ENCODE measurements at places on chromosomes 5 and 9.

DNA sequence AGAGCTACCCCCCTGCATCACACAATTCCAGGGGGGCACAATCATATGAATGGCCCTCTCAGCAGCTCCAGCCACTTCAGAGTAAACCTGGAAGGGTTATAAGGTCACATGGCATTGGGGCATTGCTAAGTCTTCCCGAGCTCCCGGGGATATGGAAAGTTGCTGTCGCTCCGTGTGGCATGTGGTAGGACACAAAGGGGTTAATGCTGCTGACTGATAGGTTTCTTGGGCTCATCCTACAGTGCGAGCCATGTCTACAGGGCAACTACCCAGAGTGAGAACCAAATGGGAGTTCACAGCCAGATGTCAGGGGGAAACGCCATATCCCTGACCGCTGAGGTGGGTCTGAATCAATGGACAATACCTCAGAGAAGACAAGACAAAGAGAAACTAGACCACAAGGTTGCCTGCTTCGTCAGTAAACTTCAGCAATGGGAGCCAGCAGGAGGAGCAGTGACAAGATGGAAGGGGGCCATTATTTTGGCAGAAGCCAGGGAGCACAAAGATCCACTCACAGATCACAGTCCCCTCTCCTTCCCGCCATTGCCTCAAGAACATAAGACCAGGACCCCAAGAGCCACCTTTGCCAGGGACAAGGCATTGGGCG lies 52.4 kb upstream of the SHISAL2B start:
- no peak for DNase-seq

DNA sequence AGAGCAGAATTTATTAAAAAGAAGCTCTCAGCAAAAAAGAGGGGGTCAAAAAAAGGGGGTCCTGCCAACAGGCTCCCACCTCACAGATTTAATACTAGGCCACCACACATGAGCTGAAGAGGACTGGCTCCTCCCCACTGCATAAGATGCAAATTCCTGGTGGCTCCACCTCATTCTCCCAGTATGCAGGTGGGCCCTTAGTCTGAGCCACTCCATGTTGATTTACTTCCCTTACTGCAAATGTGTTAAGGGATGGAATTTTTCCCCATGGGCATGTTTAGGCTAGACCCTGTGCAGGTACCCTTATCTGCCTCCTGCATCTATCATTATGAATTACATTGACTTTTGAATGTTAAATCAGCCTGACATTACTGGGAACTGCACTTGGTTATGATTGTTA lies 82.9 kb downstream of the ISOC1 start:
- no peak for DNase-seq

- no peak for DNase-seq
These were observed 6.9 kb upstream of the TPM2 start for GRCh38 chr9:35696520-35697215.

DNA sequence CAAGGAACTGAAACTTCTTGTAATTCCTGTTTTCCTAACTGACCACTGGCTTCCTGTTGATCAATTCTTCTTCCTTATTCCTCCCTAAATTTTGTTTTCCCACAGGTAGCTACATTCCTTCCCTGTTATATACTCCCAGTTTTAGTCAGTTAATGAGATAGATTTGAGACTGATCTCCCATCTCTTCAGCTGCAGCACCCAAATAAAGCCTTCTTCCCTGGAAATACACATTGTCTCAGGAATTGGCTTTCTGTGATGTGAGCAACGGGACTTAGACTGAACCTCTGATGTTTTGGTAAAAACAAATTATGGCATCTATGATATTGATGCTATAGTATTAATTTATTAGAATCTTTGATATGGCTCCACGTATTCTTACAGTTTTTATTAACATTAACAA lies 617.3 kb upstream of the ST8SIA4 start:
- no peak for DNase-seq

GRCh38 chr5:132098621-132099020 lies 25.0 kb downstream of the CSF2 start:
- DNase-seq, result no peak

DNA sequence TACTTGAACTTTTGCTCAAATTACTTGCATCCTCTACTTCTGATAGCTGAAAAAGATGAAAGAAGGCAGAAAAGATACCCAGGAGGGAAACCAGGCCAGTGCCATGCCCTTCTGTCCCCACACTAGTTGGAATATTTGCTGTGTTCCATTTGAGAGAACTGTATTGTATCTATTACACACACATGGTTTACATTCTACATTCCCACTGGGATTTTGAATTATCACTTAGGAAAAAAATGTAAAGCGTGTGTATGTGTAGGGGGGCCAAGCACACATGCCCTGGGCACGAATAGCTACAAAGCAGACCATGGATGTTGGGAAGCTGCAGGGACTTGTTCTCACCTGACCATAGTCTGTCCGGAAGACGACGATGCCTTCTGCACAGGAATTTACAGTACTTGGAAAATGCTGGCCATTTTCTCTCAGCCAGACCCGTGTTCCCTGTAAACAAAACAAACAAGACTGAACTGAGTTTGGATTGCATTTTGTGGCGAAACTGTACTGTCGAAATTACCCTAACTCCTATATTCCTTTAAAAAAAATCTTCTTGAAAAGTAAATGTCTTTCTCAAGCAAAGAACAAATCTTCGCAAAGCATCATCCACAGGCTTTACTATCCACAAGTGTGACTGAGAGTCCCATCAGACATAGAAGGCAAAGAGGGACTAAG lies 58.7 kb downstream of the MYO10 start:
- no peak for DNase-seq

DNA sequence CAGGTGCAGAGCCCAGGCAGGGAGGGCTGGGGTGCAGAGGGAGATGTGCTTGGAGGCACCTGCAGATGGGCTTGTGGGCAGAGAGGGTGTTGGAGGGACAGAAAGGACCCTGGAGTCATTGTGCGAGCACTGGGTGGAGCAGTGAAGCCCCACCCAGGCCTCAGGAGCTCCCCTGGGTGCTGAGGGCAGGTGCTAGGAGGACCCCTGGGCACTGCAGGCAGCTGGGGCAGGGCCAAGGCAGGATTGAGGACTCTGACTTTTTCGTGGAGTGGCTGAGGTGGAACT lies 10.3 kb upstream of the SLC6A18 start:
- no peak for DNase-seq

GRCh38 chr9:19136129-19136528 lies 8.8 kb upstream of the PLIN2 start:
- DNase-seq, result no peak

- no peak for DNase-seq
These were observed 464.7 kb downstream of the DMRT2 start for GRCh38 chr9:1514776-1515363.

- no peak for DNase-seq
These were observed 103.5 kb upstream of the NR3C1 start for GRCh38 chr5:143506836-143507552.

DNA sequence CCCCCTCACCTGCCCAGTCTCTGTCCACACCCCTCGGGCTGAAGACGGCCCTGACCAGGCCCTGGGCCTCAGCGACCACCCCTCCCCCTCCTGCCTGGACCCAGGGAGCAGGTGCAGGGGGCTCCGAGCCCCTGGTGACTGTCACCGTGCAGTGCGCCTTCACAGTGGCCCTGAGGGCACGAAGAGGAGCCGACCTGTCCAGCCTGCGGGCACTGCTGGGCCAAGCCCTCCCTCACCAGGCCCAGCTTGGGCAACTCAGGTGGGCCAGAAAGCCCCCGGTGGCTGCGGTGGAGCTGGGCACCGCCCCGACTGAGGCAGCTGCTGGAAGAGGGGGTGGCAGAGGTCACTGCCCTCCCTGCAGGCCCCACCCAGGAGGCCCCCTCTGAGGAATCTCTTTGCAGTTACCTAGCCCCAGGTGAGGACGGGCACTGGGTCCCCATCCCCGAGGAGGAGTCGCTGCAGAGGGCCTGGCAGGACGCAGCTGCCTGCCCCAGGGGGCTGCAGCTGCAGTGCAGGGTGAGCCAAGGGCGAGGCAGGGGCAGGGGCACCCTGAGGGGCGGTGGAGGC lies 7.7 kb downstream of the ENTPD8 start:
- DNase-seq, result no peak
